Fibroblast of mammary gland (primary cell): ENCODE measurements at places on chromosomes 3 and 15.

GRCh38 chr15:74983725-74984231, 11.6 kb upstream of the SCAMP5 start:
- DNase-seq: peak; percentile 56

DNA sequence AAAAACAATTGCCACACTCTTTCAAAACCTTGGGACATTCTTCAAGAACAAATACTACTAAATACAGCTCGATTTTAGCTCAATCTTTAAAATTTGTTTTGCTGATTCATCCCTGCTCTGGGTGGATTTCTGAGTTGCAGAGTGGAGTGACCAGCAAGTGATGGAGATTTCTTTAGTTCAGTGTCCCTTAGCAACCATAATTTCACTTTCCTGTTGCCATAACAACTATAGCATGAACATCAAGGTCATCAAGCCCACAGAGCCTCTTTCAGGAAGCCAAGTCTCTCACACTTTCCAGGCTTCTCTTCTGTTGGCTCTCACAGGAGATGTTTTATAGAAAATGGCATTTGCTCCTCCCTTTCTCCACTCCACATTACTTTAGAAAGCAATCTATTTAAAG, 597.2 kb upstream of the ADAMTS9 start:
- no peak for DNase-seq

- peak; percentile 85 for DNase-seq
These were observed 1.1 kb downstream of the NFKBIZ start for GRCh38 chr3:101850246-101851051.

DNA sequence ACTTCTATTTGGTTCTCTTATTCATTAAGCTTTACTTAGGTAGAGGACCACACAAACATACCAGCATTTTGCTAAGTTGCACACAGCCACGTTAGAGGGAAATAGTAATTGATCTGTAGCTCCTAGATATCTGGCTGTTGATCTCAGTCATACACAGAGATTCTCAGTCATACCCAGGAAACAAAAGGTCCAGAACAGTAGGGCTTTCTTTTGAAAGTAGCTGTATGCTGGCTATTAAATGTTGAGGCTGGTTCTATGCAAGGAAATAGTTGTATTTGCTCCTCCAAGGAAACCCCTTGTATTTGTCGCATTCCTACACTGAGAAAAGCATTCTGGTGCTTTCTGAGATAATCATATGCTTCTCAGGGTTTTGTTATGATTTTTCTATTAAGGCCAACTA, 523.8 kb downstream of the SOX2 start:
- DNase-seq: no peak

DNA sequence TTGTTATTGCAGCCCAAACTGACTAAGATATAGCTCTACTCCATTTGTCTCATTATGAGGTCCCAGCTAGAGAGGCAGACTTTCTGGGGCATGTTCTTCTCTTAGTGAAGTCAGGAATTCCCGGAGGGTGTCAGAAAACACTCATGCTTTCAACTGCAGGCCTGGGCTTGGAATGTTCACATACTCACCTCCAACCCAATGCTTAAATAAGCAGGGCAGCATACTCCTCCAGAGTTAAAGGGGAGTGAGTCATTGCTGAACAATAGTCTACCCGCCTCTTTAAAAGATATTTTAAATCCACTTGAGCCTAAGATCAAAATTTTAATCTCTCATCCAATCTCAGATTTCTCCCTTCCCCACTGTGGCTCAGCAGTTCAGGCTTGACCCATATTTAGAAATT, 167.8 kb upstream of the DPH6 start:
- DNase-seq: peak; percentile 54

DNA sequence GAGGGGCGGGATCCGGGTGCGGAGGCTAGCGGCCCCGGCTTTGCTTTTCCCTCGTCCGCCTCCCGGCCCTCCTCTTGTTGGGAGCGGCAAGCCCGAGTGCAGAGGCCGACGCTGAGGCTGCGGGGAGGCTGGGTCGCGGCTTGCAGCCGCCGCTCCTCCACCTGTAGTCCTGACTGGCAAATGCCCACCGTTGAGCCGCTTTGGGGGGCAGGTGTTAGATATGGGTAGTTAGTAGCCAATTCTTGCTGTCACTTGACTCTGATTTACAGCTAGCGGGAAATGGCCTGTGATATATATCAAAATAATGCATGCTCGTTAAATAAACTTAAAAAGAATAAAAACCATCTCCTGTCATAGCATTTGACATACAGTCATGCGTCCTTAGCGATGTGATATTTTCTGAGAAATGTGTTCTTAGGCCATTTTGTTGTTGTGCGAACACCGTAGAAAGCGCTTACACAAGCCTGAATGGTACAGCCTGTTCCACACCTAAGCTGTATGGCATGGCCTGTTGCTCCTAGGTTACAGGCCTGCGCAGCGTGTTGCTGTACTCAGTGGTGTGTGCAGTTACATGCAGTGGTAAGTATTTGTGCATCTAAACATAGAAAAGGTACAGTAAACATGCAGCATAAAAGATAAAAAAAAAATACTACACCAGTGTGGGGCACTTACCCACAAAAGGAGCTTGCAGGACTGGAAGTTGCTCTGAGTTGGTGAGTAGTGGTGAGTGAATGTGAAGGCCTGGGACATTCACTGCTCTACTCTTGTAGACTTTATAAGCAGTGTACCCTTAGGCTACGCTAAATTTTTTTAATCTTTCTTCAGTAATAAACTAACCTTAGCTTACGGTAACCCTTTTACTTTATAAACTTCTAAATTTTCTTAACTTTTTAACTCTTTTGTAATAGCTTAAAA, 873 bp downstream of the CAPN7 start:
- peak; percentile 55 for DNase-seq

GRCh38 chr3:835096-835495, 257.7 kb upstream of the CNTN6 start:
- DNase-seq: no peak

GRCh38 chr3:74603292-74603691, 11.2 kb downstream of the CNTN3 start:
- peak; percentile 9 for DNase-seq

DNA sequence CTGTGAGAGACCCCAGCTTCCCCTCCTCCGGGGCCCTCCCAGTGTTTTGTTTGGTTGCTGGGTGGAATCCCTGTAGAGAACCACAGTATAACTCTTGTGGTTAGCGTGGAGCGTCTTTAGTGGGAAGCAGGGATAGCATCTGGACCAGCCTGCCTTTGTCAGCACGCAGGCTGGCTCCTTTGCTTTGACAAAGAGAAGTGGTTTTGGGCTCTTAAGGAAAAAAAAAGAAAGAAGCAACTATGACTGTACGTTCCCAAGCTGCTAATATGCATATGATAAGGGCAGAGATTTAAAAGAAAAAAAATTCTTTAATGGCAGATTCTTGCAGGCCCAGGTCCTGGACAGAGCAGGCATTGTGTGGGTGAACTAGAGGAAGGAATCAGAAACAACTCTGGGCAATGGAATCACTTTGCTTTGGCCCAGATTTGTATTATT, 340.8 kb upstream of the CTDSPL start:
- no peak for DNase-seq

DNA sequence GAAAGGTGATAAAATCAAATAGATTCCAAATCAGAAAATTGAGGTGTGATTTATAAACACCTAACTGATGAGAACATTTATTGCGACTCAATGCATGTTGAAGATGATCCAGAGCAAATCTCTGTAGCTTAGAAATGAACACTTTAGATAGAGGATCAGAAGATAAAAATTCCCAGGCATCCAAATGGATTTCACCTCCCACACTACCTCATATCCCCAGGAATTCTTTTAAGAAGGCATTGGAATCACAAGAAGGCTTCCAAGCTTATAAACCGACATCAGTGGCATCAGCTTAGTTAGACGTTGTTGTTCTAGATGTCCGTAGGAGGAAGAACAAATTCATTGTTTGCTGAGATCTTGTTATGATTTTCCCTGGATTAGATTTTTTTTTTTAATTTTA, 154.4 kb downstream of the EBLN2 start:
- no peak for DNase-seq

- DNase-seq: no peak
These were observed 111.3 kb downstream of the MBNL1 start for GRCh38 chr3:152380043-152380442.

- DNase-seq: peak; percentile 53
These were observed 3.9 kb upstream of the DNASE1L3 start for GRCh38 chr3:58214484-58215316.

GRCh38 chr3:61748288-61748687, 186.9 kb downstream of the PTPRG start:
- DNase-seq: no peak

DNA sequence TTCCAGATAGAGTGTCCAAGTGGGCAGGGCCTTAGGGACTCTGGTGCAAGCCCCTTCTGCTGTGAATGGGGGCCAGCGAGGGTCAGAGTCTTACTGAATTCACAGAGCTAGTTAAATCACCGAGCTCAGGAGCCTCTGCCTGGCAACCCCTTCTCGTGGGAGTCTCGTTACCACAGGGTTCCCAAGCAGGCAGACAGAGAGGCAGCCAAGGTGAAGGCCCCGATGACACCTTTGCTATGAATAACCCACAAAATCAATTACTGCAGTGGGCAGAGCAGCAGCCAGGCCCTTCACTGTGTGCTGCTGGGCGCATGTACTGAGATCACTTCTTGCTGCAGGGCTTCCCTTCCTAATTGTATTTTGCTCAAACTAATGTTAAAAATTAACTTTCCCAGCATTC, 56.9 kb downstream of the SPSB4 start:
- no peak for DNase-seq

- DNase-seq: no peak
These were observed 13.2 kb downstream of the KIF7 start for GRCh38 chr15:89642106-89642505.

DNA sequence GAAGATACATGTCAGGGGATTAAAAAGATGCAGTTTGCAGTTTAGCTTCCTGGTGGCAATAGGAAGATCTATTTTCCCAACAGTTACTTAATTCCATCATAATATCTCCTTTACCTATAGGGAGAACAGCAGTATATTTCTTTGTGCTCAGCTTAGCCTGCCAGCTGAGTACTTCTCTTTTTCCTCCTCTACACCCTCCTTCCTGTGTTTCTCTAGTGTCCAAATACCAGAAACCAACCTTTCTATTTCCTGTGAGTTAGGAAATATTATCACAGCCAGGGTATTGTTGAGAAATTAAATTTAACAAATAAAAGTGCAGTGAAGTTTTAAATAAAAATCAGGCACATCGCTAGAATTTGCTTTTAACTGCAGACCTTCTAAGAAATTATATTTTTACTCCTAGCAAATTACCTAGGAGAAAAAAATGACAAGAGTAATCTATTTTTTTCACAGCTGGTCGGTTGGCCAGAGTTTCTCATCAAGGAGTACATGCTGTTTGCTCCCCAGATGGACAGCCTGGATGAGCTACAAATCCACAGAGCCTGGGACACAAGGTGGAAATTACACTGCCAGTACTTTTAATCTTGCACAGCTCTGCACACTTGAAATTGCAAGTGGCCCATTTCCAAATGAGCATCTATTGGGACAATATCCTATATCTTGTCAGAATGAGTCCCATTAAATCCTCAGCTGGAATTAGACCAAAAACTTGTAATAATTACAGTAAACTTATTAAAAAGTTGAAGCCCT, 185.2 kb upstream of the CFAP20DC start:
- no peak for DNase-seq

- DNase-seq: peak; percentile 44
These were observed 5.3 kb upstream of the VIPR1 start for GRCh38 chr3:42497009-42497731.

- DNase-seq: no peak
These were observed 64.2 kb upstream of the EPHA6 start for GRCh38 chr3:96750094-96750767.

GRCh38 chr3:58742239-58742638, 75.7 kb upstream of the FAM3D start:
- DNase-seq: no peak

DNA sequence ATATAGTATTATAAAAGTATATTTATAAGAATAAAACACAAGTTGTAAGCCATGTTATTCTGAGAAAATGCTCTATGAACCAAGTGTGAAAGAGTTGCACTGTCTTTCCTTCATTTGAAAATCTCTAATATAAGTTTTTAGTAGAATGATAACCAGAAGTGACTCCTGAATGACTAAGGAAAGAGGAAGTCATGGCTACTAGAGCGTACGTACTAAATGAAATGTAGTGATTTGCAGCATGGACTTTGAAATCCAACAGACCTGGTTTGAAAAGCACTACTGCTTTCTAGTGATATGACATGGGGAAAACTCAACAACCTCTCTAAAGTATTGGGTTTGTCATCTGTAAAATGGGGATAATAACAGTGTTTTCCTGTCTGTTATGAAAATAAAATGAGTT, 10.3 kb upstream of the DNAJC13 start:
- DNase-seq: no peak

- DNase-seq: no peak
These were observed 2.2 kb upstream of the ISG20 start for GRCh38 chr15:88636654-88637053.

DNA sequence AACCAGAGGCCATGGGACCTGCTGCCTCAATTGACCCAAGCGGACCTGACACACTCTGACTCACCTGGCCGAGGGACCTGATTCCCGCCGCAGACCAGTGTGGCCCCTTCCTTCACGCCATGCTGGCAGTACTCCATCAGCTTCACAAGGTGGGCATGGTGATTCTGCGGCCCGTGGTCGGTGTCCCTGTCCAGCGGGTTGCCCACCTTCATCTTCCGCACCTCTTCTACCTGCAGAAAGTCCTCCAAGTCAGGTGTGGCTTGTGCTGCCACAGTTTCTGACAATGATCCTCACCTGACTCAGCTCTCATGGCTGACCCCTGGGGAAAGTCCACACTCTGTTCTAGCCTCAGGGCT, 25.9 kb upstream of the SLC41A3 start:
- no peak for DNase-seq

DNA sequence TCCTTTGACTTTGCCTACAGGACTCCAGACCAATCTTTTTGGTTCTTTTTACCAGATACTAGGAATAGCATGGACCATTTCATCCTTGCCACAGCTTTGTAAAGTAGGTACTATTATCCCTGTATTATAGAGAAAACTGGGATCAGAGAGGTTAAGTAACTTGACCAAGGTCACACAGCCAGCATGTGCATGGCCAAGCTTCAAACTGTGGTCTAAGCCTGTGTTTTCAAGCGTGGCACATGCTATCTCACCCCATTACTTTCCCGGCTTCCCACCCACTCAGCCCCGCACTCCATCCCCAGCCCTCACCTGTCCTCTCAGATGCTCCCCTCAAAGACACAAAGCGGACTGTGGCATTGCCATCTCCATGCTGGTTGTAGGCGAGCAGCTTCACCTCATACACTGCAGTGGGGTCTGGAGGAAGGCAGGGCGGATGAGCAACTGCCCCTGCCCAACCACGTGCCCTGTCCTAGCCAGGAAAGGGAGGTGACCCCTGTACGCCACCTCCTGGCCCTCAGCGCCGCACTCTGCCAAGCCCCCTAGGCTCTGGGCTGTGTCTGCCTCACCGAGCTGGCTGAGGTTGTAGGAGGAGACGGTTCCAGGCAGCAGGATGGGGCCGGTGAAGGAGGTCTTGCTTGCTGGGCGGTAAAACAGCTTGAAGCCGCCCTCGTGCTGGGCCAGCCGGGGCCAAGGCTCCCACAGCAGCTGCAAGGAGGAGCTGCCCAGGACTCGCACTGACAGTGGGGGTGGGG, 25.7 kb downstream of the RNU5B-1 start:
- no peak for DNase-seq

DNA sequence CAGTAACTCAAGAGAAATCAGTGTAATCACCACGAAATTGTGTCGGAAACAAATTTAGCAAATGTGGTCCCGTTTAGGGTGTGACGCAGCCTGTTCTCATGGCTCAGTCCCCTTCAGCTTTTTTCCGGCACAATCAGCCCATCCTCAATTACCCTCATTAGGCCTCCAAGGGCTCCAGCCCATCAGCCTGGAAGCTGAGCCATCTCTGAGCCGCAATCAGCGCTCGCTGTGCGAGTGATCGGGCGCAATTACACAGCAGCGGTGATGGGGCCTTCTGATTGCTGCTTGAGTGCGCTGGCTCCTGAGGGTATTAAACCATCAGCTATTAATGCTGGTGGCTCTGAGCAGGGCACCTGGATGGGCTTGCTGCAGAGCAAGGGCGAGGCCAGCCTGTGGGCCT, 55.6 kb downstream of the PLXNA1 start:
- no peak for DNase-seq
